Neural progenitor cell (in vitro differentiated cells): ENCODE measurements at places on chromosomes 5 and 9.

GRCh38 chr5:144202072-144202471, 31.4 kb downstream of the KCTD16 start:
- no peak for DNase-seq

DNA sequence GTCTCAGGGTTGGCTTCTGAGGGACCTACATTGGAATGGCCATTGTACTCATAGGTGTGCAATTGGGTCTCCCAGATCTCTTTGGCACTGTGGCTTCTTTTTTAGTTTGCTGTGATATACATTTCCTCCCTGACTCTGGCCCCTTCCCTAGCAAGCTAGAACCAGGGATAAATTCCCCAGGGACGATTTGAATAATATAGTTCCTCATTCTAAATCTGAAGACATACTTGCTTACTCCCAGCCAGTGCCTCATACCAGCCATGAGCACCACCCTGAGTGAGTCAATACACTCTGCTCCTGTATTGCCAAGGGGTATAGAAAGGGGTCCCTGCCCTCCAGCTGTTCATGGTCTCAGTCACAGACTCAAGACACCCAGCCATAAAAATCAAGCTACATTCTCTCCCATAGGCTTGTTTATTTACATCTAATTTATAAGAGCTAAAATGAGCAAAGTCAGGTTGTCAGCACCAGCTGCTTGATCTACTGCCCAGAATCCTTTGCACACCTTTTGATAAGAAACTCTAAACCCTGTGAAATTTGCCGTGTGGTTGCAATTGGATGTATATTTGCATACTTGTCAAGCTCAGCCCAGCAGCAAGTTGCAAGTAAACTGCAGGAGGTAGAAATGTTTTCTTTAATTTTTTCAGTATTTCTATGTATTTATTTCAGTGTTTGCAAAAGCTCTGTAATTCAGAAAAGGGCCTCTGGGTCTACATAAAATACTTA, 219.9 kb upstream of the IRX1 start:
- no peak for DNase-seq

GRCh38 chr9:5089737-5090136, 95.7 kb downstream of the INSL6 start:
- no peak for DNase-seq

DNA sequence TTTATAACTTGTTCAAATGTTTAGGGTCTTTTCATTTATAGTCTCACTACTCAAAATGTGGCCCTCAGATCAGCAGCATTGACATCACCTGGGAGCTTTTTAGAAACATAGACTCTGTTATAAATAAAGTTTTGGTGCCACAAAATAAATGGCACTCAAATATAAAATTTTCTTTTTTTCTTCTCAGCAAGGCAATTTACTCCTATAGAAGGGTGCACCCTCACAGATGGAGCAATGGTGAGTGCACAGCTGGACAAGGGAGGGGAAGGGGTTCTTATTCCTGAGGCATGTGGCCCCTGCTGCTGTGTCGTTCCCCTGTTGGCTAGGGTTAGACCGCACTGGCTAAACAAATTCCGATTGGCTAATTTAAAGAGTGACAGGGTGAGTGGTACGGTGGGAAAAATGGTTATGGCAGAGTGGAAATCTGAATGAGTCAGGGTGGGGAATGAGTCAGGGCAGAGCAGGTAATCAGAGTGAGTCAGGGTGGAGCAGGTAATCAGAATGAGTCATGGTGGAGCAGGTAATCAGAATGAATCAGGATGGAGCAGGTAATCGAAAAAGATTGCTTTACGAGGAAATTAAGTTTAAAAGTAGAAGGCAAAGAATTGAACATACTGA, 31.8 kb upstream of the C7 start:
- no peak for DNase-seq

DNA sequence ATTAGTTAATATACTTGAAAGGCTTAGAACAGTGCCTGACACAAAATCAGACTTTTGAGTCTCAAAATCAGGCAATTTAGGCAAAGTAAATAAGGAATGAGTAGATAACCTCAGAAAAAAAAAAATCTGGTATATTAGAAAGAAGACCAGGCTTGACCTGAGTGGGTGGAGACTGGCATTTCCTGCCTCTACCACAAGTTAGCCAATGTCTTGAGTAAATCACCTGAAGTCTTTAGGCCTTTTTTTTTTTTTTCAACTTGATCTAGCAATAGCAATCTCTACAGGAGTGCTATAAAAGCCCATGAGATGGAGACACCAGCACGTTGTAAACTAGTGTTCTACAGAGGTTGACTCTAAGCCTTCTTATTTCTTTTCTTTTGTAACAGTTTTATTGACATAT, 104.2 kb upstream of the RASEF start:
- DNase-seq, result no peak

GRCh38 chr9:38246833-38247232, 145.7 kb upstream of the ALDH1B1 start:
- DNase-seq, result no peak
